ENCODE measurements at places on chromosomes 12 and 14. TPM values are rescaled to one million over a fixed set of nuclear protein-coding genes. Genes with fewer than 3 reads are reported as not detected.
A peak's percentile ranks its signal among the peaks of the same experiment; 100 is the strongest.

- peak; percentile 20 for DNase-seq
Measured at GRCh38 chr12:10339053-10339840, 31.6 kb downstream of the KLRD1 start.

PLEKHD1 gene
- not detected for total RNA-seq

KRT82 gene
- not detected for total RNA-seq

OR4E2 gene
- total RNA-seq = not detected

- DNase-seq = peak; percentile 73
Measured at GRCh38 chr14:21070610-21071224, 613 bp downstream of the ARHGEF40 start.

SLC25A21 gene
- total RNA-seq = 37.0 TPM

GRCh38 chr12:116213014-116213413 is 64.5 kb downstream of the MED13L start:
- DNase-seq = no peak

TDRD9 gene
- total RNA-seq = not detected

DNA sequence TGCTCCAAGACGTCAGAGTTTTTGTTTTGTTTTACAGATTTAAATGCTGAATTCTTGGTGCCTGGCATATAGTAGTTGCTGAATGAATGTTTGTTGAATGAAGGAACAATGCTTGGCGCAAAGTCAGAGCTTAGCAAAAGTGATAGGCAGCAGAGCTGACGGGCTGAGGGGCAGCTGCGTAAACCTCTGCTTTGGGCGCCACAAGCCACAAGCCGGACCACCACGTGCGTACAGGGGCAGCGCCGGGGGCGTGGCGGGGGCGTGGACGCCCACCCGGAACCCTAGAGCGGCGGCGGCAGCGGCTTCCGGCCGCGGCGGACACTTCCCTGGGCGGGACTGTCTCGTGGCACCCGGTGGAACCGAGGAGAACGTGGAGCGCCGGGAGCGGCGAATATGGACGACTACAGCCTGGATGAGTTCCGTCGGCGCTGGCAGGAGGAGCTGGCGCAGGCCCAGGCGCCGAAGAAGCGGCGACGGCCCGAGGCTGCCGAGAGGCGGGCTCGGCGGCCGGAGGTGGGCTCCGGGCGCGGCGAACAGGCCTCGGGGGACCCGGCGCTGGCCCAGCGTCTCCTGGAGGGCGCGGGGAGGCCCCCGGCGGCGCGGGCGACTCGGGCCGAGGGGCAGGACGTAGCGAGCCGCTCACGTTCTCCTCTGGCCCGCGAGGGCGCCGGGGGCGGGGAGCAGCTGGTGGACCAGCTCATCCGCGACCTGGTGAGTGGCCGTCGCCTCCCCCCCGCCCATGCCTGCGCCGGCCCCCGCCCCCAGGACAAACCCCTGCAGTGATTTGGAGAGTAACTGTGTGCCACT is at the start of gene FBXW8:
Gene FBXW8 (plus strand): TSS at position 306 of the 807 bp plus-strand sequence. CDS start 88 bp downstream, at position 394.
- peak; percentile 90 for DNase-seq

KLRC1 gene
- total RNA-seq = not detected

GRCh38 chr12:52669426-52669825 is 10.8 kb downstream of the KRT1 start:
- DNase-seq = no peak

HOXC5 gene
- 1.9 TPM for total RNA-seq

PIK3C2G gene
- total RNA-seq = not detected

DNA sequence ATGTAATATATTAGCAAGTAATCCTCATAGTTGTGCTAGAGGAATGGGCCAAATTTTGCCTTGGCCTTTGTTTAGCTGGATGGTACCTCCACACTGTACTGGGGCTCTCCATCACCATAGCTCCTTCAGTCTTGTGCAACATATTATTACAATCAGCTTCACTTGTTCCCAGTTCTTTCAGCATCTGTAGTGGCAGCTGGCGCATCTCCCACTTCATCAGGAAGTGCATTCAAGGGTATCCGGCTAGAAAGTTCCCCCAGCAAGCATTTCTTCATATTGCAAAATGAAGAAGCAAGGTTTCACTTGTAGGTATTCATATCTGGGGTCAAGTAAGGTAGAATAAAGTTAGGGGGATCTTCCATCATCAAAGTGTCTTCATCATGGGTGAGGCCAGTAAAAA is 123.7 kb downstream of the IGF1 start:
- DNase-seq = no peak

- no peak for DNase-seq
Measured at GRCh38 chr12:124975276-124975675, 13.7 kb downstream of the DHX37 start.

- DNase-seq = no peak
Measured at GRCh38 chr14:96126783-96127271, 77.8 kb upstream of the BDKRB2 start.

BTBD6 gene
- 51.3 TPM for total RNA-seq

- peak; percentile 38 for DNase-seq
Measured at GRCh38 chr12:102957339-102958050, at the start of gene ASCL1. Gene ASCL1 (plus strand): TSS chr12:102957674. CDS start chr12:102958245, 571 bp downstream.

SERPINA12 gene
- not detected for total RNA-seq

DNA sequence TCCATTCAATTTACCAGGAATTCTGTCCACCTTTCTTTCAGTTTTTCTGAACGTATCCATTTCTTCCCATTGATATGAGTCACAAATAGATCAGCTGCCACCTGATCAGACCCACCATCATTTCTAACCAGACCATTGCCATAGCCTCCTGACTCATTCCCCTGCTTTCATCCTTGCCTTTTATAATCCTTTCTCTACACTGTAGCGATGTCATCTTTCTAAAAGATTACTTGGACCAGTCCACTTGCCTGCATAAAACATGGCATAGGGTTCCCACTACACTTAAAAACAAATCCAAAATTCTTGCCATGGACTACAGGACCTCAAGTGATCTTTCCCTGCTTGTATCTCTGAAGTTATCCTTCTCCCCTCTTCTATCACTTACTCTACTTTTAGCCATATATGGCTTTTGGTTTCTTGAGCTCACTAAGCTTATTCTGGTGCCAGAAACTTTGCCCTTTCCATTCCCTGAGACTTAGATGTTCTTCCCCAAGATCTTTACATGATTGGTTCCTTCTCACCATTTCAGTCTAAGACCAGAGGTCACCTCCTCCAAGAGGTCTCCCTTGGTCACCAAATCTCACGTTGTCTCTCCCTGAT is 149.5 kb upstream of the KRR1 start:
- peak; percentile 88 for DNase-seq

DNA sequence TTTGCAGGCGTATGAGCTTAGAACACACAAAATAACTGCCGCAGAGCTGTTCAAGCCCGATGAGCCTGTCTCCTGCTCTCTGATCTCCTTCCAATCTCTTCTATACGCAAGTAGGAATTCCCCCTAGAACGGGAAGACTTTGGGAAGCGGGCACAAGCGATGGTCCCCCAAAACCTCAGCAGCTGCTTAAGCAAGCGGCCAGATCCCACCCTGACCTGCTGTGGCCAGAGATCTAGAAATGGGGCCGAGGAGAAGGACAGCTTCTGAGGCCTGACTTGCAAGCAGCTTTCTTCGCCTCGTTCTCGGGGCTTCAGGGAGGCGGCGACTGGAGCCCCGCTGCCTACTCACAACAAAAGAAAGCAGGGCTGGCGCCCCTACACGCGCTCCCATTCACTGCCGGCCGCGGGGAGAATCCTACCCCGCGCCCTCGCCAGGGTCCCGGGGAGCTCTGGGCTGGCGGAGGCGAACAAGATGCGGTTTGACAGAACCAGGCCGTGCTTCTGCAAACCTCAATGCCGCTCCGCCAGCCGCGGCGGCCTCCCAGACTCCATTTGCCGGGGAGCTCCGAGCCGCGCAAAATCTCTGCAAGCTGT is 922 bp downstream of the TBX5 start:
- DNase-seq = peak; percentile 59

DNA sequence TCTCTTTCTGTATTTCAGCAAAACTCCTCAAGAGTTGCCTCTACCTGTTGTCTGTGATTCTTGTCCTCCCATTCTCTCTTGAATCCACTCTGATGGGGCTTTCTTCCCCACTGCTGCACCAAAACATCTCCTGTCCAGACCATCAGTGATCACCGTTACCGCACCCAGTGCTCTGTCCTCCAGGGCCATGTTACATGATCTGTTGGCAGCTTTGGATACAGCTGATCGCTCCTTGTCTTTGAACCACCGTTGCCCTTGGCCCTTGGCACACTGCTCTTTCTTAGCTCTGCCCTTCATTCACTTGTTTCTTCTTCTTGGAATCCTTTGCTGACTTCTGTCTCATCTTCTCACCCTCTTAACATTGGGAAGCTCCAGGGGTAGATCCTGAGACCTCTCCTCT is 333.7 kb upstream of the FKBP4 start:
- DNase-seq = no peak

GRCh38 chr14:99812096-99812750 is 19.0 kb downstream of the EML1 start:
- no peak for DNase-seq

SMCO3 gene
- 0.23 TPM for total RNA-seq

DNA sequence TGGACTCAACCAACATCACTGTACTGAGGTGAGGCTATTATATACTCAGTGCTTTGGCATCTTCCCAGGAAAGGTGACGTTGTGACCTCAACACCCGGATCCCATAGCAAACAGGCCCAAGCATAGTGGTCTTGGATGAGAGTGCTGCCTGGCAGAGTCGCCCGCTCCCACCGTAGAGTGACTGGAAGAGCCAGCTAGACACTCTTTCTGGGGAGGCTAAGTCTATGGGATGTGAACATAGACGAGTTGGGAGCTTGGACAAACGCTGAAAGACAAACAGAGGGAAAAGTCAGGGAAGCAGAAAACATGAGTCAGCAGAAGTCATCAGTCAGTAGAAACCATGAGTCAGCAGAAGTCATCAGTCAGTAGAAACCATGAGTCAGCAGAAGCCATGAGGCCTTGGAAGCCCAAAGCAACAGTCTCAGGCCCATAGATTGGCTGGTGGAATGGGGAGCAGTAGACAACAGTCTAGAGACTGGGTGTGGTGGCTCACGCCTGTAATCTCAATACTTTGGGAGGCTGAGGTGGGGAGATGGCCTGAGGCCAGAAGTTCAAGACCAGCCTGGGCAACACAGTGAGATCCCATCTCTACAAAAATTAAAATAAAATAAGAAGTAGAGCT is 66.4 kb upstream of the MAP1LC3B2 start:
- peak; percentile 51 for DNase-seq

POTEM gene
- total RNA-seq = 0.57 TPM

GRCh38 chr12:69044887-69045286 is 111.9 kb upstream of the CPM start:
- DNase-seq = no peak

RAPGEF3 gene
- total RNA-seq = 0.83 TPM
